Effector memory CD8-positive, alpha-beta T cell (primary cell): ENCODE measurements at places on chromosomes 16 and 17.

GRCh38 chr17:67574658-67575293, 143.0 kb upstream of the NOL11 start:
- no peak for DNase-seq

- no peak for DNase-seq
Observed at GRCh38 chr16:86317813-86318650, 192.3 kb upstream of the FOXF1 start.

DNA sequence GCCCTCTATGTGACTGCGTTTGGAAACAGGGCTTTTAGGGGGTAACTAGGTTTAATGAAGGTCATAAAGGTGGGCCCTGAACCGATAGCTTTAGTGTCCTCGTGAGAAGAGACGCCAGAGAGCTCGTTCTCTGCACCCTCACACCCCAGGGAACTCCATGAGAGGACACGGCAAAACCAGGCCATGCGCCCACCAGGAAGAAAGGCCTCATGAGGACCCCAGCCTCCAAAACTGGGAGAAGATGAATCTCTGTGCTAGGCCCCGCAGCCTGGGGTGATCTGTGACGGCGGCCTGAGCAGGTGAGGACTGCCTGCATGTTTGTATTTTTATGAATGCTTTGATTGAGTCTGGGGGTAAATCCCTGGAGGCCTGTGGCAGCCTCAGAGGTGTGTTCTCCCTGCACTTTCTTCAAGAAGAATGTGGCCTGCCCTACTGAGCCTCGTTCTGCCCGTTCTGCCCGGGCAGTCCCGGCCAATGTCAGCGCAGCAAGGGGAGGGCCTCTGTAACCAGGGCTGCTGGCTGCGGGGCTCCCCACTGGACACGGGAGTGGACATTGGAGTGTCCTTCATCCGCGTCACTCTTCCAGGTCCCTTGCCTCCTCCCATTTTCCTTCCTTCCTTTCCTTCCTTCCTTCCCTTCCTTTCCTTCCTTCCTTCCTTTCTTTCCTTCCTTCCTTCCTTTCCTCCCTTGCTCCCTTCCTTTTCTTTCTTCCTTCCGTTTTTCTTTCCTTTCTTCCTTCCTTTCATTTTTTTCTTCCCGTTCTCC, 6.8 kb upstream of the RNF213 start:
- no peak for DNase-seq

GRCh38 chr16:54843424-54843750, 87.3 kb upstream of the IRX5 start:
- DNase-seq: no peak

GRCh38 chr17:81665205-81666091, 957 bp downstream of the OXLD1 start:
- peak; percentile 15 for DNase-seq

- no peak for DNase-seq
Observed at GRCh38 chr16:5428932-5429331, 331.3 kb upstream of the EEF2KMT start.

- DNase-seq: no peak
Observed at GRCh38 chr17:62888148-62888547, 77.9 kb upstream of the TANC2 start.

GRCh38 chr17:81483862-81484194, 28.8 kb downstream of the ACTG1 start:
- DNase-seq: no peak

- no peak for DNase-seq
Observed at GRCh38 chr16:15736529-15736928, 86.5 kb downstream of the NDE1 start.

DNA sequence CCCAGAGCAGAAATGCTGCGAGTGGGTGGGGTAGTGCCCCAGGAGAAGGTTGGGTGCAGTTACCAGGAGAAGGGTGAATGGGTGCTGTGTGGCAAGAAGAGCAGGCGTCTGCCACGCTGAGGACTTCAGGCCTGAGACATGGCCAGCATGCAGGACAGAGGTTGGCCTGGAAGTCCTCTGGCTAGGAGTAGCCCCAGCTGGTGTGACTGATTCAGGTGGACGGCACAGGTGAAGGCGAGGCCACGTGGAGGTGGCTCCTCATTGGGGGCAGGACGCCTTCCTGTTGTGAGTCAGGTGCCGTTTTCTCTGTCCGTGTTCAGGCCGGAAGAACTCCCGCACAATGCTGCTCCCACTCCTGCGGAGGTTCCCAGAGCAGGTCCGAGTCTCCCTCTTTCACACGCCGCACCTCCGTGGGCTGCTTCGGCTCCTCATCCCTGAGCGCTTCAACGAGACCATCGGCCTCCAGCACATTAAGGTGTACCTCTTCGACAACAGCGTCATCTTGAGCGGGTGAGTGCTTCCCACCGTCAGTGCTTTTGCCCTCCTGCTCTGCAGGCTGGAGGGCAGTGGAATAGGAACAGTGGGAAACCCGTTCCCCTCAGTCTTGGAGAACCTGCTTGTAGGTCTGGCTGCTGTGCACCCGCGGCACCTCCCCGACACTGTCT, 20.7 kb downstream of the PGS1 start:
- DNase-seq: no peak
